ENCODE measurements at places on chromosomes 12 and 14. TPM values are rescaled to one million over a fixed set of nuclear protein-coding genes. Genes with fewer than 3 reads are reported as not detected.

GRCh38 chr14:98913967-98914650 lies 357.9 kb downstream of the BCL11B start:
- no peak overlapping the region for H3K27ac ChIP-seq
- no peak for DNase-seq
- H3K27me3 ChIP-seq = peaks cover 20% of the 10 kb centered on the region
- H3K4me3 ChIP-seq = no peak overlapping the region

CCDC60 gene
- not detected for total RNA-seq

- no peak for DNase-seq
- no peaks in the 10 kb centered on the region for H3K36me3 ChIP-seq
- no peak overlapping the region for H3K4me3 ChIP-seq
- no peak overlapping the region for H3K27ac ChIP-seq
Measured at GRCh38 chr12:88375306-88376305, 204.7 kb downstream of the KITLG start.

DNA sequence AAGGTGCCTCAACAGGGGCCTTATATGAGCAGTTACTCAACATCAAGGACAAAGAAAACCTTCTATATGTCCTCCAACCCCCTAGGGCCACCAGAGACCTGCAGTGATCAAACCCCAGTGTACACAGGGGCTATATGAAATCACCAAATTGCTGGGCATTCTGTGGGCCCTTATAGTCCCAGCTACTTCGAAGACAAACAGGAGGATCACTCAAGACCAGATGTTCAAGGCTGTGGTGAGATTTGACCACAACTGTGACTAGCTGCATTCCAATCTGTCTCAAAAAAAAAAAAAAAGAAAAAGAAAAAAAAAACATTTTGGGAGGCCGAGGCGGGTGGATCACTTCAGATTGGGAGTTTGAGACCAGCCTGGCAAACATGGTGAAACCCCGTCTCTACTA lies 51.0 kb upstream of the PRB2 start:
- peaks cover 12% of the 10 kb centered on the region for H3K27me3 ChIP-seq
- H3K4me1 ChIP-seq = no peaks in the 10 kb centered on the region
- no peaks in the 10 kb centered on the region for H3K36me3 ChIP-seq
- no peak overlapping the region for H3K4me3 ChIP-seq
- DNase-seq = no peak
- H3K27ac ChIP-seq = no peak overlapping the region

GRCh38 chr14:36161776-36162175 lies 14.7 kb downstream of the PTCSC3 start:
- no peak overlapping the region for H3K4me3 ChIP-seq
- no peak overlapping the region for H3K27ac ChIP-seq
- H3K4me1 ChIP-seq = no peaks in the 10 kb centered on the region
- H3K36me3 ChIP-seq = no peaks in the 10 kb centered on the region
- no peaks in the 10 kb centered on the region for H3K27me3 ChIP-seq

GRCh38 chr12:24328261-24328660 lies 378.8 kb upstream of the SOX5 start:
- peaks cover 6% of the 10 kb centered on the region for H3K36me3 ChIP-seq
- no peak overlapping the region for H3K27ac ChIP-seq
- H3K27me3 ChIP-seq = no peaks in the 10 kb centered on the region
- no peak for DNase-seq

DNA sequence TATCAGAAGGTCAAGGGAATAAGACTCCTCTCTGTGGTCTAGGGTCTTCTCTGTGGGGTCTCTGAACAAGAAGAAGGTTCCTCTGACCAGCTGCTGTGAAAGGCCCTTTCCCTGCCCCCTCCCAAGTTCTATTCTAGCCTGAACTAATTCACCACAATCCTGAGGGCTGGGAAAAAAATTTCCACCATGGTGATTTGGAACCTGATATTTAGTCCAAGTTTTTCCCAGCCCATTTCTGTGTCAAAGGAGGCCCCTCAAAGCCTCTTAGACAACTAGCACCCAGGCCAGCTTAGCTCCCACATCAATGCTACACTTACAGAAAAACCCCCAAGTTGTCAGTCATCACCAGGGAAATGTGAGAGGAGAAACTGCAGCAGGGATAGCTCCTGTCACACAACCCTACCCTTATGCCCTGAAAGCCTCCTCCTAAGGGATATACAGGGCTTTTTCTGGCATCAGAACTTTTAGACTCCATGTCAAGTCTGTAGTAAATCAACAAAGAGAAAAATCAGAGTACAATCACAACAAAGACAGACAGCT lies 4.5 kb downstream of the FMNL3 start:
- peak overlapping the region; percentile 95 for H3K4me3 ChIP-seq
- no peaks in the 10 kb centered on the region for H3K27me3 ChIP-seq
- H3K36me3 ChIP-seq = no peaks in the 10 kb centered on the region
- peak overlapping the region; percentile 91 for H3K27ac ChIP-seq

- H3K27me3 ChIP-seq = no peaks in the 10 kb centered on the region
- no peak for DNase-seq
- H3K4me3 ChIP-seq = no peak overlapping the region
- H3K4me1 ChIP-seq = no peaks in the 10 kb centered on the region
- peaks cover 6% of the 10 kb centered on the region for H3K36me3 ChIP-seq
- no peak overlapping the region for H3K27ac ChIP-seq
Measured at GRCh38 chr12:105170139-105170538, 62.6 kb downstream of the WASHC4 start.

WDR89 gene
- 22.7 TPM for total RNA-seq

DNA sequence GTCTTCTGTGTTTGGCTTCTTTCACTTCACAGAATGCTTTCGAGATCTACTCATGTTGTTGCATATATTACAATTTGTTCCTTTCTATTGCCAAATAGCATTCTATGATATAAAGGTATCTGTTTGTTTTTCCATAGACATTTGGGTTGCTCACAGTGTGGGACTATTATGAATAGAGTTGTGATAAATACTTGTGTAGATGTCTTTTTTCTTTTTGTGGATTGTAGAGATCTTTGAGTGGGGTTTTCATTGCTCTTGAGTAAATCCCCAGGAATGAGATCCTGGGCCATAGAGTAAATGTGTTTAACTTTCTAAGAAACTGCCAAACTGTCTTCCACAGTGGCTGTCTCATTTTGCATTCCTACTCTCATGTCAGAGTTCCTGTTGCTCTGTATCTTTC lies 24.9 kb upstream of the CEBPE start:
- H3K36me3 ChIP-seq = no peaks in the 10 kb centered on the region
- no peak overlapping the region for H3K27ac ChIP-seq
- peaks cover 5% of the 10 kb centered on the region for H3K27me3 ChIP-seq
- no peak for DNase-seq
- H3K4me1 ChIP-seq = no peaks in the 10 kb centered on the region

DNA sequence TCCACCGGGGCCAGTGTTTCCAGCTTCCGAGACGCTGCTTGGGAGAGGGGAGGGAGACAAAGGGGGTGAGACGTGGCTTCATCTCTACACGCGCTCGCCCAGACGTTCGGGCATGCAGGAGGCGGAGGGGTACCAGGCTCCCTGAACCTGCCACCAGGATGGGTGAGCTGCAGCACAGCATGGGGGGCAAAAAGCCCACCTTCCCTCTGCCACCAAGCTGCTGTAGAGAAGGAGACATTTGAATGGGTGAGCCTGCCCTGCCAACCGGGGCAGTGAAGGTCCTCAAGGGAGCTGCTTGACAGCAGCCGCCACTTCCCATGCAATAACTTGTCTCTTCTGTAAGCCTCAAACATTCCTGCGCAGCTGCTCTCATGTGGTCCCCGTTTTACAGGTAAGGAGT lies 78.4 kb upstream of the DICER1 start:
- DNase-seq = peak; percentile 54
- no peaks in the 10 kb centered on the region for H3K36me3 ChIP-seq
- H3K27me3 ChIP-seq = peaks cover 22% of the 10 kb centered on the region
- no peak overlapping the region for H3K27ac ChIP-seq
- no peaks in the 10 kb centered on the region for H3K4me1 ChIP-seq

DNA sequence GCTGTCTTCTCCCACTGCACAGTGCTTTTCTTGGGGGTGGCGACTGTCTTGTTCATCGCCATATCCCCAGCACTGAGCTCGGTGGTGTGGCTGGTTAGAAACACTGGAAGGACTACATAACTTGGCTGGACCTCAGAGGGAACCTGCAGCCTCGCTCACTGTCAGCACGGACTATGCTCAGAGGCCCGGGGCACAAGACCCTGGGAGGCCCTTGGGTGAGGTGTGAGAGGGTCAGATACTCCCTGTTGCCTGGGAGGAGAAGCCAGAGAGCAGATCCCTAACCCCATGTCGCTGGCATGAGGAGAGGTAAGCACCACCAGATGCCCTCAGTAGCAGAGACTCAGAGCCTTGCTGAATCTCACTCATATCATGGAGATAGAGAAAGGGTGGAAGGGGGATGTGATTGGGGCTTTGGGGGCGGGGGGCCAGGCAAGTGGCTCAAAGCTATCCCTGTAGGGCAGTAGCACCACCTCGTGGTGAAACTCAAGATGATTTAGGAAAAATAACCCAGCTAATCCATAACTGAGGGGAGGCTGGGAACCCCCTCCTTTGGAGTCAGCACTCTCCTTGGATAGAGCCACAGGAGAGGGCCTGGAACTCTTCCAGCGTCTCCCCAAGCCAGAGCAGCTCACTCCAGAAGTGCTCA lies 18.7 kb upstream of the HDAC7 start:
- H3K27me3 ChIP-seq = peaks cover 6% of the 10 kb centered on the region
- no peak for DNase-seq
- no peak overlapping the region for H3K4me3 ChIP-seq
- peaks cover 36% of the 10 kb centered on the region for H3K4me1 ChIP-seq

- peaks cover 22% of the 10 kb centered on the region for H3K36me3 ChIP-seq
- DNase-seq = no peak
- H3K4me3 ChIP-seq = no peak overlapping the region
Measured at GRCh38 chr12:46915082-46915481, 89.3 kb upstream of the SLC38A4 start.

ADAMTS20 gene
- not detected for total RNA-seq

DNA sequence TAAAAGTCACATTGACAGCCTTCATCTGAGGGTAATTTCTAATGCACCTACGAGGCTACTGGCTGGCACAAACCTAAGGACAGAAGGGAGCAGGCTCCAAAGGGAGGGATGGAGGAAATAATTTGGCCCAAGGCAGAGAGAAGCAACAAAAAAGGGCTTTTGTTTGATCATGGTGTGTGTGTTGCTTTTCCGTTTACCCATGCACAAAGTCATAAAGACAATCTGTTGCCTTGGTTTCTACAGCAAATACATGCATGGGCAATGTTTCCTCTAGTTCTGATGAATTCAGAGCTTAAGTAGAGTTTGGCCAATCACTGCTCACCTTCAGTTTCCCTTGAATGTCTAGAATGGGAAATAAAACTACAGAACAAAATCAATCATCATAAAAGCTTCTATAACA lies 262.5 kb upstream of the CAND1 start:
- H3K27ac ChIP-seq = no peak overlapping the region
- H3K4me1 ChIP-seq = no peaks in the 10 kb centered on the region
- no peak overlapping the region for H3K4me3 ChIP-seq
- H3K27me3 ChIP-seq = peaks cover 24% of the 10 kb centered on the region

DNA sequence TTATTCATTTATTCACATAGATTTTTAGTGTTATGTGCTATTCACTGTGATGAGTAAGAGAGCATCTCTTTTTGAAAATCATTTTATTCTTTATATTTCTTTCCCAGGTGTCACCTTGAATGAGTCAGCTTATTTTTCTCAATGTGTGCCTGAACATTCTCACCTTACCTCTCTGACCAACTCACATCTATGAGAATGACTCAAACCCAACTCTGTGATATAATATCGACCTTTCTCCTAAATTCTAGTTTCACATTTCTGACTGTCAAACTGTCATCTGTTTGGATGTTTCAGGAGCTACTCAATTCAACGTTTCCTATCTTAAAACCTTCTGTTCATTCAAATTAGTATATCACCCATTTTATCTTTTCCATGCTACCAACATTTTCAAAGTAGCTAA lies 630.8 kb downstream of the RERGL start:
- H3K36me3 ChIP-seq = peaks cover 9% of the 10 kb centered on the region
- no peak for DNase-seq
- H3K27me3 ChIP-seq = no peaks in the 10 kb centered on the region
- no peaks in the 10 kb centered on the region for H3K4me1 ChIP-seq
- H3K27ac ChIP-seq = no peak overlapping the region

DNA sequence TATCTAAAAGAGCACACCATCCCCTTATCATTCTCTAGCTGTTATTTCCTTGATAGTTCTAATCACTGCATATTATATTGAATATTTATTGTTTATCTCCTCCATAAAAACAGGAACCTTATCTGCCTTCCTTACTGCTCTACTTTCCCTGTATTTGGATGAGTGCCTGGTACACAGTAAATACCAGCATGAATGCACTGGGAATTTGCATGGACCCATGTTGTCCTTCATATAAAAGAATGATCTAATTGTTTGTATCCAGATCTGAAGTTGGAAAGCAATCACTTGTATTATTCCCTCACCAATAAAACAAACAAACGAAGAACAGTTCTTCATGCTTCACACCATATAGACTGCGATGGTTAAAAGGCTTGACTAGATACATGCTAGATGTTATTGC lies 15.3 kb upstream of the CNOT2 start:
- no peak overlapping the region for H3K27ac ChIP-seq
- H3K4me1 ChIP-seq = no peaks in the 10 kb centered on the region
- no peaks in the 10 kb centered on the region for H3K27me3 ChIP-seq
- H3K36me3 ChIP-seq = no peaks in the 10 kb centered on the region
- no peak for DNase-seq

DNA sequence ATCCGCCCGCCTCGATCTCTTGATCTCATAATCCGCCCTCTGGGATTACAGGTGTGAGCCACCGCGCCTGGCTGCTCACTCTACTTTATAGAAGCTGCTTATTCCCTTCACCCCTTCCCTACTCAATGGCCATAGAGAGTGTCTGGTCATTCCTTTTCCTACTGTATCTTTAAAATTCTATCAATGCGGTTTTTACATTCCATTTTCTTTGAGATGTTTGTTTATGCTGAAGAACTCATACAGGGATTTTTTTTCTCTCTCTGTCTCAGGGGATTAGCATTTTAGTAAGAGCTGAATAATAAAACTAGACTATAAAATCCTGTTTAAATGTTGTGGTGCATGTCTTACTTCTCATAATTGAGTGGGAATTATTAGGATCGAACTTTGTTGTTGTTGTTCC lies 218.6 kb upstream of the FOXN3 start:
- no peak overlapping the region for H3K4me3 ChIP-seq
- H3K27me3 ChIP-seq = no peaks in the 10 kb centered on the region
- peaks cover 7% of the 10 kb centered on the region for H3K36me3 ChIP-seq
- peak overlapping the region; percentile 30 for H3K27ac ChIP-seq
- DNase-seq = no peak

DNA sequence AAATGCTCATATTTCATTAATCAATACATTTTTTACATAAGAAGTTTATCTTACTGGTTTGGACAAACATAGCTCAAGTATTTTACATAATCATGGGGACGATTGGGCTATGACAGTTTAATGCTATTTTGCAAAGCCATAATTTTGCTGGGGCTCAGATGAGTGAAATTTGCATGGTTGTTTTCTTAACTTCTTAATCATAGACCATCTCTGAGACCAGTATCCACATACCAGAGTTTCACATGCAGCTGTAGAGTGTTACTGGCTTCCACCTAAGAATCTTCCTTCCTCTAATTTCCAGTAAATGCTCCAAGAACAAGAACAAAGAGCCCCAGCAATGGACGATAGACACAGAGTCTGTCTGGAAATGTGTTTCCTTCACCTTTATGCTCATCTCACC lies 303.0 kb upstream of the TMEM132C start:
- peaks cover 11% of the 10 kb centered on the region for H3K27me3 ChIP-seq
- no peak overlapping the region for H3K4me3 ChIP-seq
- H3K4me1 ChIP-seq = no peaks in the 10 kb centered on the region
- H3K27ac ChIP-seq = no peak overlapping the region
- H3K36me3 ChIP-seq = peaks cover 4% of the 10 kb centered on the region

GRCh38 chr12:78531831-78532458 lies 332.6 kb upstream of the SYT1 start:
- no peak overlapping the region for H3K4me3 ChIP-seq
- no peak for DNase-seq
- no peak overlapping the region for H3K27ac ChIP-seq
- no peaks in the 10 kb centered on the region for H3K4me1 ChIP-seq
- H3K27me3 ChIP-seq = no peaks in the 10 kb centered on the region
